ENCODE measurements at places on chromosomes 12 and 14.

DNA sequence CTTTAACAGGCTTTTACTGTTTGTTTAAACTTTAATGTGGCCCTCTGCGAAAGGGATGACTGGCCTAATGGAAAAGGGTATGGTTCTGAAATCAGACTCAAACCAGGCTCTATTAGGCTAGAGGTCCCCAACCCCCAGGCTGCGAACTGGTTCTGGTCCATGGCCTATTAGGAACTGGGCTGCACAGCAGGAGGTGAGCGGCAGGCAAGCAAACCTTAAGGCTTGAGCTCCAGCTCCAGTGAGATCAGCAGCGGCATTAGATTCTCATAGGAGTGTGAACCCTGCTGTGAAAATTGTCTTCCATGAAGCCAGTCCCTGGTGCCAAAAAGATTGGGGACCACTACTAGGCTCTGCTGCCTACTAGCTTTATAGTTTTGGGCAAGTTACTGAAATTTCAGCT lies 11.1 kb downstream of the GALNT4 start:
- no peak for DNase-seq

GRCh38 chr12:67742461-67742860 lies 93.9 kb downstream of the DYRK2 start:
- DNase-seq, result no peak

- no peak for DNase-seq
These were observed 23.6 kb downstream of the DAD1 start for GRCh38 chr14:22565391-22565945.

- no peak for DNase-seq
These were observed 231.3 kb downstream of the MON2 start for GRCh38 chr12:62697893-62698292.

DNA sequence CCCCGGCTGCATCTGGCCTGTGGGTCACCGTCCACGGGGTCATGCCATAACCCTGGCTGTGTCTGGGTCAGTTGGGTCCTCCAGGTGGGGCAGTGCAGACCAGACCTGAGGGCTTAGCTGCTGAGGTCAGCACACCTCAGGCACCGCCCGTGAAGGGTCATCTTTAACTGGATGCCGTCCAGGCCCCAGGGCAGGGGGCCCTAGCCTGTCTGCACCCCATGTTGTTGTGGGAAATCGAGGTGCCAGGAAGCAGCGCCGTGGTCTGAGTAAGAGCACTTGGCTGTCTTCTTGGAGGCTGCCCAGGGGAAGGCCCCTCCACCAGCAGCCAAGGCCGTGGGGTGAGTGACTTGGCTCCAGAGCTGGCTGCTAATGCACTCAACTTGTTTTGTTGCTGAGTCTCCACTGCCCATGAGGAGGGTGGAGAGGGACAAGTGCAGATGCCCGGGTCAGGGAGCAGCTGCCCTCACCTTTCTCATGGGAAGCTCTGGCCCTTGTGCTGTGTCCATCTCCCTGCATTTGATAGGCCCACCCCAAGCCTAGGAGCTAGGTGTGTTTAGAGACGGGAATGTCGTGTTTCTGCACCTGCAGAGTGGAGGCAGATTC lies 317.2 kb downstream of the TMEM121 start:
- no peak for DNase-seq

DNA sequence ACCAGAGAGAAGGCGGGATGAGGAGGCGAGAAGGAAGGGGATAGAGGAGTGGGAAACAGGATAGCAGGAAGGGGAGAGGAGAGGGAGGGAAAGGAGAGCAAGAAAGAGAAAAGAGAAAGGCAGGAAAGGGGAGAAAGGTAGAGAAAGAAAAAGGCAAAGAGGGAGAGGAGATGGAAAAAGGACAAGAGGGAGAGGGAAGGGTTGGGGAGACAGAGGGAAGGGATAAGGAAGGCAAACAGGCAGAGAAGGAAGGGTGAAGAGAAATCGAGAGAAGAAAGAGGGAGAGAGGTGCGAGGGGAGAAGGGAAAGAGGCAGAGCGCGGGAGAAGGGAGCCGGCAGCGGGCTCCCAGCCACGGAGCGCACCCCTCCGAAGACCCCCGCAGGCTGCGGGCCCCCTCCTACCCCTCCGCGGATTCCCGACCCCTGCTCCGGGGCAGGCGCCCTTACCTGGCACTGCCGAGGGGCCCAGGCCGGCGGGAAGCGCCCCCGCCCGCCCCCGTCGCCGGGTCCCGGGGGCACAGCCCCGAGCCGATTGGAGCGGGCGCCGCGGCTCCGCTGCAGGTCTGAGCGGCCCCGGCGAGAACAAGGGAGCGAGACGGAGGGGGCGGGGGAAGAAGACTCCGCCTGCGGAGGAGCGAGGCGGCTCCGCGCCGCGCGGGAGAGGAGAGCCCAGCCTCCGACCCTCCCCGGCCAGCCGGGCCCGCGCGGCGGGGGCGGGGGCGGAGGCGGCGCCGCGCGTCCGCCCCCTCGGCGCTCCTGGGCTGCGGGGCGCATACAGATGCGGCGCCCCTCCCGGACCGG lies at the start of gene CDH24:
Gene CDH24, minus strand, starts transcription at position 565 of the 801 bp plus-strand sequence. CDS start 1,787 bp downstream, outside the sequence.
- no peak for DNase-seq

DNA sequence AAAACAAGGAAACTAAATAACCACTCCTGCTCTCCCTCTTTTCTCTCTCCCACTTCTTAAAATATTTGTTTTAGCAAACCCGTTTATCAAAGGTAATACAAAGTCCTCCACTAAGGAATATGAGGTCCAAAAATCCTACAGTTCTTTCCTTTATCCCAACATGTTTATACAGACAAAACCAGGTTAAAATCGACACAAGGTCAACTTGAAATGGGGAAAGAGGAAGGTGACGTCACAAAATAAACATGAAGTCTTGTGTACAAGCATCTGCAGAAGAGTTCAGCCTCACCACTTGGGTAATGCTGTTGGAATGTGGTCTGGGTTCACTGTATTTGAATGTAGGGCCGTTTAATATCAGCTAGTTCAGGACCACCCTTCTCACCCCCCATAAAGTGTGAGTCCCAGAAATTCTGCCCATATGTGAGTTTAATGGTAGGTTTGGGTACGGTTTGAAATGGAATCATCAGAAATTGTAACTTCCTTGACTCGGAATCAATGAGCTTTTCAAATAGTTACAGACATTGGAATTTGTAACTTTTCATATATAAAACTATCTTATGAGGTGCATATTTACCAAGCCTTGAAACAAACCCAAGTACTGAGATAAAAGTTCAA lies 120.0 kb upstream of the SLC38A2 start:
- no peak for DNase-seq

- DNase-seq, result no peak
These were observed 15.7 kb downstream of the FOXG1 start for GRCh38 chr14:28782301-28782700.

- DNase-seq, result no peak
These were observed 76.5 kb upstream of the CLMN start for GRCh38 chr14:95396221-95396620.

- DNase-seq, result no peak
These were observed 7.2 kb downstream of the MVK start for GRCh38 chr12:109580684-109581333.

GRCh38 chr14:66509874-66510273 lies 1.9 kb downstream of the GPHN start:
- DNase-seq, result no peak

DNA sequence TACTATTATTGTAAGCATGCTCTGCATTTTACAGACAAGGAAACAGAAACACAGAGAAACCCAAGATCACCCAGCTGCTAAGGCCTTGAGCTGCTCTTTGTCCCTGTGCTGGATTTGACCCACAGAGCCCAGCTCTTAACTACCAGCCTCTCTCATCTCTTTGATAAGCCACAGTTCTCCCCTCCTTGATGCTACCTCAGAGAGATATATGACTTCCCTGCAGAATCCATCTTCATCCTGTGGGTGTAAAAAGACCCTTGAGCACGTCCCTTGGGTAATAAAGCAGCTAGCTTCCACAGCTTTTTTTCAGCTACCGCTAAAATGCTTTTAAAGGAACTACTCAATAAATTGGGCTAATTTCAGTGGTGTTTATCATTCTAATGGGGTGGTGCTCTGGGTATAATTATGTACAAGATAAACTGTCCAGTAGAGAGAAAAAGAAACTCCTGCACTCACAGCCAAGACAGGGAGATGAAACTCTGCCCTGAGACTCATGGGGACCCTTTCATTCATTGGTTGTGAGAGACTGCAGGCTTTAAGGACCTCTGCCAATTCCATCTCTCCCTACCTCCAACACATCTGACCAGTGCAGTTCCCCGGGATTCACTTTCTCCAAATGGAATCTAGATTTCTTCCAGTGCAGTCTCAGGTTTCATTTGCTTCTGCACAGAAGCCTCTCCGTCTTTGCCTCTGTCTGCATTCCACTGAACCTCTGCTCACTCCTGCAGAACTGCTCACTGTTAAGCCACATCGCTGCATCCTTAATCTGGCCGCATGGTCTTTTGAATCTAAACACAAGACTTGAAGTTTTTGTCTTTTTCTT lies 24.7 kb upstream of the NTF3 start:
- no peak for DNase-seq

DNA sequence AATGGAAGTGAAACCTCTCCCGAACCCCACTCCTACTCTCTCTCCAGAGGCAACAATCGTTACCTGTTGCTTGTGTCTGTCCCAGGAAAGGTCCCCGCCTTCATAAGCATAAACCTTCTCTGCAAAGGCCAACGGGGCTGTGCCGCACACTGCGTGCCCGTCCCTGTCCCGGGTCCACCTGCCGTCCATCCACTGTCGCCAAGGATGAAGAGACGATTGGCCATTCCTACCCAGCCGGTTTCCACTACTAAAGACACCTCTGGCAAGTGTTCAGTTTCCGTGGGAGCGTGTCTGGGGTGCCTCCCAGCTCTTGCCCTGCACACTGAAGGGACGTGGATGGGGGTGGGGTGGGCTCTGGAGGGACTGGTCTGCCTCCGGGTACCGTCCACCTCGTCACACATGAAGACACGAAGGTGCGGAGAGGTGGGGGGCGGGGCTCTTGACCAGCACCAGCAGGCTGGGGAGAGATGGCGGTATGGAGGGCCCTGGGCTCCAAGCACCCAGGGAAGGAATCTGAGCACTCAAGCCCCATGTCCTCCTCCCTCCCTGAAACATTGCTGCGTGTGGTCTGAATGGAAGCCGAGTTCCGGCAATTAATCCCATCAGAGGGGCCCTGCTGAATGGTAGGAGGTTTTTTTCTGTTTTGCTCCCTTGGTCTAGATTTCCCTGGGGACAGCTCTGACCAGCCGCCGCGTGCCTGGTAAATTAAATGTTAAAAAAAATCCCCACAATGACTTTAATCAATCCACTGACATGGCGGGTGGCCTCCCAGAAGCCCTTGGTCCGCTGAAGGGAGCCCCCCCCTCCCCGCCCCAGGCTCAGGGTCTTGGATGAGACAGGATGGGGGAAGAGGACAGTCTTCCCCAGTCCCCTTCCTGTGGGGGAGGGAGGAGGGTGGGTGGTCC lies 4.1 kb upstream of the KIF26A start:
- DNase-seq, result no peak
